Neural crest cell (in vitro differentiated cells): ENCODE measurements at places on chromosomes 16 and 17. TPM values are rescaled to one million over a fixed set of nuclear protein-coding genes. Genes with fewer than 3 reads are reported as not detected.

KRT17 gene
- not detected in 2 replicates for total RNA-seq

SDF2 gene
- 47.4 and 48.2 TPM in 2 replicates for total RNA-seq

HSD17B2 gene
- not detected in 2 replicates for total RNA-seq

IKZF3 gene
- not detected in 2 replicates for total RNA-seq

ABCA6 gene
- total RNA-seq, result 0.16 TPM in 1 of 2 replicates, not detected in the other

DYNLRB2 gene
- total RNA-seq, result not detected in 2 replicates

CHST5 gene
- 1.3 and 1.5 TPM in 2 replicates for total RNA-seq

GRCh38 chr16:62969711-62970318 lies 933.6 kb upstream of the CDH8 start:
- no peaks in the 10 kb centered on the region for H3K36me3 ChIP-seq
- H3K27me3 ChIP-seq, result no peaks in the 10 kb centered on the region
- no peak for DNase-seq

GRCh38 chr17:14461227-14461548 lies 160.3 kb downstream of the HS3ST3B1 start:
- peaks cover 20% of the 10 kb centered on the region for H3K4me1 ChIP-seq
- H3K27ac ChIP-seq, result no peak overlapping the region
- H3K4me3 ChIP-seq, result no peak overlapping the region
- H3K36me3 ChIP-seq, result peaks cover 8% of the 10 kb centered on the region
- no peak for DNase-seq

DNA sequence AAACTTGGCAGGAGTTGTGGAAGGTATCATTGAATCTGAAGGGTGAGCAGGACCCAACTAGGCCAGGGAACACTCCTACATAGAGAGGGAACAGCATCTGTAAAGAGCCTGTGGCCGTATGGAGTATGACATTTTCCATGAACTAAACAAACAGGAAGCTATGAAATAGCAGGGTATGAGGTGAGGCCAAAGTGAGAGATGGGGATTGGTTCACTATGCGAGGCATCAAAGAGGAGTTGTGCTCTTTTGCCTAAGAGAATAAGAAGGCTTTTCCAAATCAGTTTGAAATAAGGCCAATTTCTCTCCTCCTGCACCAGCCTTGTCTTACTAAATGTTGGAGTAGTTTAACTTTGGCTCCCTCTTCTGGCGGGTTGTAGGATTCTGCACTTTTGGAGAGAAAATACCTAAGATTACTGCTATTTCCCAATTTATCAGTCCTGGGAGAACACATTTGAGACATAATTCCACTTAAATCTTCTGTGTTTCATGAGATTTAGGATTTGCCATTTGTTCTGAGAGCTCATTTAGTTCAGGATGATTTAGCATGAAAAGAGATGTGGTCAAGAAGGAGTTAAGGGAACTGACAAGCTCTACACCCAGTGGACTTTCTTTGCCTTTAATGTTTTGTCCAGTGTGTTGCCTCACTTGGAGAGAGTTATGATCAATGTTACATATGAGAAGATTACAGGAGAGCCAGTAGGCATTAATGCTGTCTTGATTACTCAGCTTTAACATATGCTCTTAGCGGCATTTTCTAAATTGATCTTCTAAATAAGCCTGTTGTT lies 55.4 kb downstream of the TNRC6C start:
- no peaks in the 10 kb centered on the region for H3K36me3 ChIP-seq
- no peak overlapping the region for H3K27ac ChIP-seq
- H3K27me3 ChIP-seq, result no peaks in the 10 kb centered on the region
- peaks cover 7% of the 10 kb centered on the region for H3K4me1 ChIP-seq
- DNase-seq, result peak; percentile 41

GRCh38 chr16:3983081-3983520 lies 102.6 kb upstream of the CREBBP start:
- peaks cover 3% of the 10 kb centered on the region for H3K4me1 ChIP-seq
- peak; percentile 58 for DNase-seq
- H3K27me3 ChIP-seq, result no peaks in the 10 kb centered on the region

DNA sequence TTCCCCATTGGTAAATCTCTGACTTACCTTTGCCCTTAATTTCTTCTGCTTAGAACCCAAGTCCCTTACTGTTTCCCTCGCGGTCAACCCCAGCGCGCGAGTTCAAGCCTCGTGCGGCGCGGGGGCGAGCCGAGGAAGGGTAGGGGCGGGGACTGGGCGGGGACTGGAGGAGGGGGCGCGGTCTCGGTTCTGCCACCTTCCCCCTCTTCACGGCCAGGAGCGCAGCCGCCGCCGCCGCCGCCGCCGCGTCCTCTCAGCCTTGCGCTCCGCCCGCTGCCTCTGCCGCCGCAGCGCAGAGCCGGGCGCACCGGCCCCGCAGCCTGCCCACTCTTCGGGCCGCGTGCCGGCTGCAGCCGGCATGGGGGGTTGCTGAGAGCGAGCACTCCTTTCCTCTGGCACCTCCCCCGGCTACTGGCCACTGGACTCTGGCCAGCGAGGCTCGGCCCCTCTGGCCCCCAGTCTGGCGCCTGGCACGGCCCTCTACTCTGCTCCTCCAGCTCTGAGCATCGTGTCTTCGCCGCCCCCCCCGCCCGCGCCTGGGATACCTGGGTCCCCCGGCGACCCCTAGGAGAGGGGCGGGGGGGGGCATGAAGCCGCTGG lies at the start of gene RAPGEFL1:
Gene RAPGEFL1 (plus strand): TSS at position 196 of the 600 bp plus-strand sequence. CDS start 392 bp downstream, at position 588.
- H3K4me3 ChIP-seq, result peak within 1 kb of the TSS; percentile 82
- H3K27me3 ChIP-seq, result no peaks in the 10 kb centered on the region

GRCh38 chr16:64196444-64196843 lies 925.4 kb downstream of the CDH11 start:
- no peak for DNase-seq
- H3K27ac ChIP-seq, result no peak overlapping the region
- no peak overlapping the region for H3K4me3 ChIP-seq
- H3K27me3 ChIP-seq, result no peaks in the 10 kb centered on the region
- H3K4me1 ChIP-seq, result no peaks in the 10 kb centered on the region
- no peaks in the 10 kb centered on the region for H3K36me3 ChIP-seq

DNA sequence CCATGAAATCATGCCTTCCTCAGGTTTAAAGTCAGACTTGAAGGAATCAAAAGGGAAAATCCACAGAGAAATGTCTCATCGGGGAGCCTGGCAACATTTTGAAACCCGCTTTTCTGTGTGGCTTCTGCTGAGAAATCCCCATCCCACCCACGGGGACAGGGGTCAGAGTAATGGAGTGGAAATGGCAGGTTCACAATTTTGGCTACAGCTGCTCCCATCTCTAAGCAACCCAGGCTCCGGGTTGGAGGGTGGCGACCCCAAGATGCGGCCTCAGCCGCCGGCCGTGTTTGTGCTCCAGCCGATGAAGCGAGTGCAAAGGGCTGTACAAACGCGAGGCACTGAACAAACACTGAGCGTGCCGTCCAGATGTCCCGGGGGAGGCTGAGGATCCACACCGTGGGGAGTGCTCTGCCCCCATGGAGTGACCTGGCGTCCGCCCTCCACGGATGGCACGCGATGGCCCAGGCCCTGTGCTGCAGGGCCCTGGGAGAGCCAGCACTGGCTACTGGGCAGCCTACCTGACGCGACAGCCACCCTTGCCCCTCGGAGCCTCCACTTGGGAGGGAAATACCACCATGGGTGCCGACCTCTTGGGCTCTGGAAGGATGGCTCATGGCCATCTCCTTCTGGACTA lies 22.2 kb downstream of the SLC43A2 start:
- peaks cover 3% of the 10 kb centered on the region for H3K36me3 ChIP-seq
- no peak overlapping the region for H3K27ac ChIP-seq
- no peaks in the 10 kb centered on the region for H3K27me3 ChIP-seq
- H3K4me3 ChIP-seq, result no peak overlapping the region
- peaks cover 14% of the 10 kb centered on the region for H3K4me1 ChIP-seq

DNA sequence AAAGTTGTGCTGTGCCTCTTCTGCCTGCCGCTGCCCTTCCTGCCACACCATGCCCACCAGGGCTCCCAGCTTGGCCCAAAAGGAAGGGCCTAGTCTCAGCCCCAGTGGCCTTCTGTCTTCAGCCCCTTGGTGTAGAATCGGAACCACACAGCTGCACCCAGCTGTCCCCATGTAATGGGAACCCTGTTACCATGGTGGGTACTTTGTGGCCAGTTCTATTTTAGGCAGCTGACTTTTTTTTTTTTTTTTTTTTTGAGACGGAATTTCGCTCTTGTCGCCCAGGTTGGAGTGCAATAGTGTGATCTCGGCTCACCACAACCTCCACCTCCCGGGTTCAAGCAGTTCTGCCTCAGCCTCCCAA lies 163.3 kb upstream of the GSE1 start:
- no peak overlapping the region for H3K27ac ChIP-seq
- H3K4me1 ChIP-seq, result peaks cover 7% of the 10 kb centered on the region

GRCh38 chr16:50276801-50277555 lies 10.6 kb downstream of the ADCY7 start:
- no peak overlapping the region for H3K27ac ChIP-seq
- no peak overlapping the region for H3K4me3 ChIP-seq
- no peaks in the 10 kb centered on the region for H3K36me3 ChIP-seq
- no peaks in the 10 kb centered on the region for H3K27me3 ChIP-seq

DNA sequence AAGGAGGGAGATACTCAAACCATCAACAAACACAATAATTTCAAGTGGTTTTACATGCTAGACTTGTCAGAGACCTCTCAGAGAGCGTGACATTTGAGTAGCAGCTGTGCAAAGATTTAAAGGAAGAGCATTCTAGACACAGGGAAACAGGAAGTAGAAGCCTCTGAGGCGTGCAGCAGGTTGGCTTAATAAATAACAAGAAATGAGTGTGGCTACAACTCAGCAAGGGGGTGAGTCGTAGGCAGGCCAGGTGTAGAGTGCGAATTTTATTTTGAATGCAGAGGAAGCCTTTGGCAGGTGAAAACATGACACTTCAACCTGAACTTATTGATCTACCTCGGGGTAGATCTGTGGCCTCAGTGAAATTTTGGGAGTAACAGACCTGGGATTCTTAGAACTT lies 73.2 kb upstream of the MRTFB start:
- H3K4me1 ChIP-seq, result peaks cover 19% of the 10 kb centered on the region
- H3K27me3 ChIP-seq, result peaks cover under 1% of the 10 kb centered on the region
- H3K27ac ChIP-seq, result no peak overlapping the region
- no peaks in the 10 kb centered on the region for H3K36me3 ChIP-seq

DNA sequence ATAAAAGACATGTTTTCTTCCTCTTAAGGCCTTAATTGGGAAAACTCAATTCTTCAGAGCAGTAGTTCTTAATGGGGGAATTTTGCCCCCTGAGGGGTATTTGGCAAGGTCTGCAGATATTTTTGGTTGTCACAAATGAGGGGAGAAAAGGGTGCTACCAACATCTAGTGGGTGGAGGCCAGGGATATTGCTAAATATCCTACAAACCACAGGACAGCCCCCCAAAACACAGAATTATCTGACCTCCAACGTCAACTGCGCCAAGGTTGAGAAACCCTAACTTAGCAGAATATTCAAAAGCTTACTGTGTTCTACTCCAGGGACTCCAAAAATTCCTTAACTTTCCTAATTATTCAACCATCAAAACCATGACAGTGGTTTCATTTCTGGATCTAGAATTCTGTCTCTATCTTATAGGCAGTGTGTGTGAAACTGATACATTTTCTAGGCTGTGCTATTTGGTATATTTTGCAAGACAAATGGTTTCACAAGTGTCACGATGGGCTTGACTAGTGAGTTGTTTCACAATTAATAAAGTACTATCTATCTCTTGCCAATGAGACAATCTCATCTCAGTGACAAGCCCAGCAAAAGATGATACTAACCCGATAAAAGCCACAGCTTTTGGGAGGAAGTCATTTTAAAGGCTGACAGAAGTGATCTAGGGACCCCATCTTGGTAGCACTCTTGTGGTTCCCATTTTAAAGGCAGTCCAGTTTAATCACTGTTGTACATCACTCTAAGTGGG lies 14.7 kb downstream of the TXNDC11 start:
- H3K27me3 ChIP-seq, result no peaks in the 10 kb centered on the region
- H3K27ac ChIP-seq, result no peak overlapping the region
- peaks cover 3% of the 10 kb centered on the region for H3K36me3 ChIP-seq
- no peak for DNase-seq
- H3K4me3 ChIP-seq, result no peak overlapping the region
- H3K4me1 ChIP-seq, result peaks cover 6% of the 10 kb centered on the region

DNA sequence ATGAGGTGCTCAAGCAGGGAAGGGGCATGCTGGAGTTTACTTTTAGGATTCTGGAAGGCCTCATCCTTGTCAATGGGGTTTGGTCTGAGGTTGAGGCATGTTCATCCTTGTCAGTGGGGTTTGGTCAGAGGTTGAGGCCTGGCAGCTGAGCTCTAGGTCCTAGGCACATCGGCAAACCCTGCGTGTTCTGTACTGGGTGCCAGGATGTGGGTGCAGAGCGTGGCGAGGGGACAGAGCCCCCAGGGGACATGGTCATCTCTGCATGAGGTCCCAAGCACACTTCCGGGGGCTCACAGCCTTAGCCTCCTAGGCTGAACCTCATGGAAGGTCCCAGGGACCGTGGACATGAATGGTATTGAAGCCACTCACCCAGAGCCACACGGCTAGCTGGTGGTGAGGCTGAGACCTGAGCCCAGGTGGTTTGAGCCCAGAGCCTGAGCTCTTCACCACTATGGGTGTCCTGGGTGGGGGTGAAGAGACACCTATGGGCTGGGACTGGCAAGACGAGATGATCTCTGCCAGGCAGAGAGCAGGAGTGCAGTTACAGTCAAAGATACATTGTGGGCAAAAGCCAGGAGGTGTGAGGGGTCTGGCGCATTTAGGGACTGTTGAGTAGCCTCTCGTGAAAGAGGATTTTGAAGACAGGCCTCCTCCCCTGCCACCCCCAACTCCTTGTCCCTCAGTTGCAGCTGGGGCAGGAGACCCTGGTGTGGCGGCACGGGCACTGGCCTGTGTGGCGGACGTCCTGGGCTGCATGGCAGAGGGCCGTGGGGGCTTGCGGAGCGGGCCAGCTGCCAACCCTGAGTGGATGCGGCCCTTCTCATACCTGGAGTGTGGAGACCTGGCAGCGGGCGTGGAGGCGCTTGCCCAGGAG lies 19.3 kb downstream of the FCSK start:
- peak overlapping the region; percentile 43 for H3K27ac ChIP-seq
- no peaks in the 10 kb centered on the region for H3K27me3 ChIP-seq
- DNase-seq, result no peak
- H3K36me3 ChIP-seq, result no peaks in the 10 kb centered on the region

DNA sequence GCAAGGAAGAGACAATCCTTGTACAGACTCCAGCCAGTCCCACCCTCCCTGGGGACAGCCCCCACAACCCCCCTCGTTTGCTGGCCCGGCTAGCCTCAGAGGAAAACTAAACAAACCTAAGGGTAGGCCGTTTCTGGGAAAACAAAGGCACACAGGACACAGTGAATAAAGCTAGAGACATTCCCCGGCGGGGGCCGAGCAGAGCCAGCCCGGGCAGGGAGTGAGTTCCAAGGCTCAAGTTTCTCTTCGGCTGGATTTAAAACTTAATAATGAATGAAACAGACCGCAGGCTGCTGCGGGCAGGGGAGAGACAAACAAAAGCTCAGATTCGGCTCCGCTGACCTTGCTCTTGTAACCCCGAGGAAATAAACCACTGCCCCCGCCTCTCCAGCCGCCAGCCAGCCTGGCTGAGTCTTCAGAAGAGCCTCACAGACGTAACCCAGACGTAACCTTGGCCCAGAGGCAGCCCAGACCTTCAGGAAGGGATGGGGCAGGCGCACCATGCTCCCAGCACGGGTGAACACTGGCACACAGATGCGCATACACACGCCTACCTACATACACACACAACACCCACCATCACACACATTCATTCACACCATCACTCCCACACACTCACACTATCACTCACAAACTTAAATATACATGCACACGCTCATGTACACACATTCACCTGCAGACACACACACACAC lies 216.0 kb downstream of the ZNF423 start:
- peaks cover 17% of the 10 kb centered on the region for H3K36me3 ChIP-seq
- H3K27ac ChIP-seq, result peak overlapping the region; percentile 21
- H3K4me1 ChIP-seq, result peaks cover 45% of the 10 kb centered on the region
- H3K27me3 ChIP-seq, result peaks cover 10% of the 10 kb centered on the region
- DNase-seq, result peak; percentile 61

- no peak overlapping the region for H3K27ac ChIP-seq
- no peaks in the 10 kb centered on the region for H3K27me3 ChIP-seq
- no peak for DNase-seq
- H3K36me3 ChIP-seq, result peaks cover 9% of the 10 kb centered on the region
Measured at GRCh38 chr16:81676066-81676882, 102.8 kb upstream of the PLCG2 start.
